ENCODE measurements at places on chromosomes 1 and 21.

GRCh38 chr21:31988492-31989290 lies 115.9 kb downstream of the HUNK start:
- peak; percentile 41 for DNase-seq

DNA sequence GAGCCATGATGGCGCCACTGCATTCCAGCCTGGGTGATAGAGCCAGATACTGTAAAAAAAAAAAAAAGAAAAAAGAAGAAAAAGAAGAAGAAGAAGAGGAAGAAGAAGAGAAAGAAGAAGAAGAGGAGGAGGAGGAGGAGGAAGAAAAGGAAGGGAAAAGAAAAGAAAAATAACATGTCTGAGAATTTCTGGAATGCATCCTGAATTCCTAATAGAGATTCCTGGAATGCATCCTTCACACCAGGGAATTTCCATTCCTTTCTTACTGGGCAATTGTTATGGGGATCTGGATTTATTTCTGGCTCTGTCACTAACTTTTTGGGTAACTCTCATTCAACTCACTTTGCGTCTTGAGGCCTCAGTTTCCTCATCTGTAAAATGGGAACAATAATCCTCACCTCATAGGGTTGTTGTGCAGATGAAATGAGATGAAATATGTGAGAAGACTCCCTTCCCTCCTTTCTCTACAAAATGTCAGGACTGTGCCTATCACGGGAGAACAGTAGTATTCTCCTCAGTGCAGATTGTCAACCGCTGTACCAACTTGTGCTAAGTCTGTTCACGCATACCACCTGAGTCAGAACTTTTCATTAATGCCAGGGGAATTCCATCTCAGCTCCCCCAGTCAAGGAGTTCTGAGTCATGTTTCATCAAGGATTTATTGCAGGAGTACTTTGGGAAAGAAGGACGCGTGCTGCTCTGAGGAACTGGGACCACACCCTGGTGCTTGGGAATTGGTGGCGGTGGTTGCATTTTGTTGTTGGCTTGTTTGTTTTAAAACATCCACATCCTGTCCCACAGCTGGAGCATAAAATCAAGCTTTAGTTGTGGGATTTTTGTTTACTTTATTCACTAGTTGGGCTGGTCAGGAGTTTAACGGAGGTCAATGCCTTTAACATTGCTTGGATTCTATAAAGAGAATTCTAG lies 42.4 kb upstream of the ROR1 start:
- DNase-seq: no peak

DNA sequence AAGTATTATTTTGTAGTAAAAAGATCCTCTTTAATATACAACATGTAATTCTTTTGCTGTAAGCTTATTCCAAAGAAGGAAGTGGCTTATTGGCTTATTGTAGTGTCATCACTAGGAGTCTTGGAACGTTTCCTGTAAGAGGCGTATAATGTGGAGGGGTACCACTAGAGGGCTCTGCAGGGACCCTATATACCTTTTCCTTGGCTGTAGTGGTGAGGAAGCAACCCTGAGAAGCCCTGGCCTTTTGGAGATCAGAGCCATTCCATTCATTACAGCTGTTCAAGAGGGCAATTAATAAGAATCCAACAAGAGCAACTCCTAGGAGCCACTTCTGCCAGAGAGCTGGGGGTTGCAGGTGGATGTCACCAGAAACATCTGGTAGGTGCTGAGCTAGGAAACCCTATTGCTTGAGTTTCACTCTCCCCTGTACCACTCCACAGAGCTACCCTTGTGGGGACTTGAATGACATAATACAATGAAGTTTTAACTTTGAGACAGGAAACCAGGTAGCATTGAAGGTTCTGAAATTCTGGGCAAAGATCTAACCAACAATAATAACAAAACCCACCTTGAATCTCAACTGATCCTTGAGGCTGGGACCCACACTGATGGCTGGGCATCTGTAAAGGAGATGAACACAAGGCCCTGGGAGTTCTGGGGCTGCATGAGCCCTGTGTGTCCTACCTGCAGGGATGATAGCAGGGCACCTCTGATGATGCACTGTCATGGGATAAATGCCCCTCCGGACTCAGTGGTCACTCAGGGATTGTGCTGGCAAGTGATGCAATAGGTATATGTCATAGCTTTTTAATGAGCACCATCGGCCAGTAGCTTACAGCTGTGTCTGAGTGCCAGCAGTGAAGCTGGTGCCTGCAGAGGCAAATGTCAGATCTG lies 160.2 kb upstream of the COA6 start:
- DNase-seq: peak; percentile 73

GRCh38 chr1:215600258-215600792 lies 33.2 kb downstream of the KCTD3 start:
- no peak for DNase-seq

DNA sequence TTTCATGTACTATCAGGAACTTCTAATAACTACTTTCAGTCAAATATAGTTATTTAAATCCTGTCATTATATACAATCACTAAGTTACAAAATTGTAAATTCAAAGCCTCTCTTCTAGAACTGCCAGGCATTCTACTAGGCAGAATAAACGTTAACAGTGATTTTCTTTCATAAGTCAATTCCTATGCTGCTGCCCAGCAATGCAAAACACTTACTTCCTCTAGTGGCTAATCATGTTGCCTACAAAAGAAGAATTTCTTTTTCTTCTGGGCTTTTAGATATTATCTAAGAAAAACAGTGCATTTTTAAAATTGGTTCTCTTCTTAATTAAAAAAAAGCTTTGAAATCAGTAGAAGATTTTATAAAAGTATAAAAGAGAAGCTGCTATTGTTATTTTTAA lies 509.8 kb upstream of the ADAMTS5 start:
- DNase-seq: no peak

GRCh38 chr1:18390953-18391352 lies 89.8 kb upstream of the KLHDC7A start:
- DNase-seq: no peak

DNA sequence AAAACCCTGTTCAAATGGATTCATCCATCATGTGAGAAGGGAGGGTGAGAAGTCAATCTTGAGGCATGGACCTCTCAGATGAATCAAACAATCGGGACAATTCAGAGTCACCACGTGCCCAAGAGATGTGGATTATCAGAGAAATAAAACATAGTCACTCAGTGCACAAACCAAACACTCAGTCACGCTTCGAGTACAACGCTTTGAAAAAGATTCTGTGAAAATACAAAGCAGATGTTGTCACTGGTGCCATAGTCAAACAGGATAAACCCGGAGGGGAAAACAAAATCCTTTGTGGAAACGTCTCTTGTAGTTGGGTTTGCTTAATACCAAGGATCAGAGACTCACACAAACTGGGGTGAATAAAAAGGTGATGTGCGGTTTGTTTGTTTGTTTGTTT lies 188.4 kb downstream of the RRAGC start:
- DNase-seq: no peak

DNA sequence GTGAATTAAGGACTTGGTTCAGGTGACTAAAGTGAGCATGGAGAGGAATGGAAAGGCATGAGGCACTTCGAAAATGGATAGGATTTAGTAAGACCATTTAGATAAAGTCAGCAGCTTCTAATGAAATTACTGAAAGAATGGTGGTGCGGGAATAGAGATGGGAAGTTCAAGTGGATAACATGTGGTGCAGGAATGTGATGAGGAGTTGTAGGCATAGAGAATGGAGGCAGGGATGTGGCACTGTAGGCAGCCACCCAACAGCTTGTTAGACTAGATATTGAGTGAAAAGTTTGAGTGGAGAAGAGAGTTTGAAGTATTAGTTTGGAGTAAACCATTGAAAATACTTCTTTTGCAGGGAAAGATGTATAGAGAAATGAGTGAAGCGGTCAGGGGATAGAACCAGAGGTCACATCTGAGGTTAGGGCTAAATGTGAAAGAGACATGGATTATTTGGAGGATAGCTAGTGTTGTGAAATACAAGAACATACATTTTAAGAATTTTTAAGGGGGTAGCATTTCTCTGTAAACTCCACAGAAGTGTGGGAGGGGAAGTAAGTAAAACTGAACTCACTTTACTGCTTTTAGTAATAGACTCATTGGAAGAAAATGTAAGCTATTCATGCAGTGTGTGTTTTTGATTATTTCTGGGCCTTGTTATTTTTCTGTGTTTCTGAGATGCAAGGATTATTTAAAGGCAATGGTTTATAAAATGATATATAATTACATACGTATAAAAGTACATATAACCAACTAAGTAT lies 46.2 kb downstream of the DYRK1A start:
- peak; percentile 29 for DNase-seq

DNA sequence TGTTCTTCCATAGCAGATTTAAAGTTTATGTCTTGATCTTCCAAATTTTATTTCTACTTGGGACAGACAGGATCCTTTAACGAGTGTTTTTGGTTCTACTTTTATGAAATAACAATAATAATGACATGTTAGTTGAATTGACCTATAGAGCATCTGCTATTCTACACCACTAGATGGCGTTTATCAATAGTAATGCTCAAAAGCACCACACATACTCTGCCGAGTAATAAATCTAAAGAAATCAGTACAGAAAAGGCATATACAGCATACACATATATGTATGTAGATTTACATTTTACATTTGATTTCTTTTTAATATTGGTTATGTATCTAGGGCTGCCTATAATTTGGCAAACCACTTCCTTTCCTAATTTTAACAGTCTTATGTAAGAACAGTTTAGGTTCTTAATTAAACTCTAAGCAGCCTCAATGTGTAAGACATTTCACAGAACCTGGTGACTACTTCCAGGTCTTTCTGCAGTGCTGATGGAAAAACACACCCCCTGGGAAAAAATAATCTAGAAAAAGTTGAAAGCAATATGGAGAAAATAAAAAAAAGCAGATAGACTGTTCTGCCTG lies 5.9 kb upstream of the SIPA1L2 start:
- DNase-seq: peak; percentile 61

DNA sequence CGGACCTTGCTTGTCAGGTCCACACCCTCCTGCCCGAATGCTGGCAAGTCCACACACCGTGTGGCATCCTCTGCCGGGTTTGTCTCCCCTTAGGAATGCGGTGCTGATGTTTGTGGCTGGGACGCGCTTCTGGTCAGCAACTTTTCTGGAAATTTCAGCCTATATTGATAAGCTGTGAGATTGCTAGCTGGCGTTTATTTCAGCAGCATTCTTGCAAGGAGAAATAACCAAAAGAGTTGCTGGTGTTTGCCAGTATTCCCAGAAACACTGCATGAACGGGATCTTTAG lies 601 bp downstream of the CEPT1 start:
- DNase-seq: no peak

GRCh38 chr1:228150461-228151179 lies 890 bp downstream of the GJC2 start:
- no peak for DNase-seq

DNA sequence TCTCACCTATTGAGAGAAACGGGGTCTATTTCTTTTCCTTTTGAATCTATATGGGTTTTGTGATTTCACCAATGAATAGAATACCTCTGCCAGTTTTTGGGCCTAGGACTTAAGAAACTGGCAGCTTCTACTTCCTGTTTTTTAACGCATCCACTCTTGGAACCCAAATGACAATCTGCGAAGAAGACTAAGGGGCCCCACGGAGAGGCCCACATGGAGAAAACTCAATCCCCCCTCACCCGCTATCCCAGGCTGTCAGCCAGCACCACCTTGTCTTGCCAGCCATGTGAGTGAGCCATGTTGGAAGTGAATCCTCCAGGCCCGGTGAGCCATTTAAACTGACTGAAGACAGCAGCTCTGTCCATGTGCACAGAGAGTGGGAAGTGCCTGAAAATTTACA lies 3.6 kb upstream of the HENMT1 start:
- DNase-seq: peak; percentile 56

Data from NB4 (cell line).